Stimulated activated CD8-positive, alpha-beta memory T cell treated with anti-CD3 and anti-CD28 coated beads, Interleukin-7, amount 100 ng/mL, for 1 hour (primary cell): ENCODE measurements at places on chromosomes 1 and 21.

DNA sequence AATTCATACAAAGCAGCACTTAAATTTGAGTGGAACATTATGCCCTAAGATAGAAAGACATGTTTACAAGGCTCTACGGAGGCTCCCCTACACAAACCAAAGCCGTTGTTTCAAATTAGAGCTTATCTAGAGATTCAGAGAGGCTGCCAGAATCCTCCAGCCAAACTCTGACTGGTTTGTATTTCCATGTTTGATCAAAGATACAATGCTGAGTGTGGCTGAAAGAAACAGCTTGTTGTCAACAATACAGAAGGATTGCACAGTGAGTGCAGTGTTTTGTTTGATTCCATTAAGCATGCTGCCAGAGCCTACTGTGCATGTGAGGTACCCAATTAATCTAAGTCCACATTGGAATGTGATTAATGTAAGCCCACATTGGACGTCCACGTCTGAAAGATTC lies 402.7 kb downstream of the DISC1 start:
- DNase-seq, result no peak

DNA sequence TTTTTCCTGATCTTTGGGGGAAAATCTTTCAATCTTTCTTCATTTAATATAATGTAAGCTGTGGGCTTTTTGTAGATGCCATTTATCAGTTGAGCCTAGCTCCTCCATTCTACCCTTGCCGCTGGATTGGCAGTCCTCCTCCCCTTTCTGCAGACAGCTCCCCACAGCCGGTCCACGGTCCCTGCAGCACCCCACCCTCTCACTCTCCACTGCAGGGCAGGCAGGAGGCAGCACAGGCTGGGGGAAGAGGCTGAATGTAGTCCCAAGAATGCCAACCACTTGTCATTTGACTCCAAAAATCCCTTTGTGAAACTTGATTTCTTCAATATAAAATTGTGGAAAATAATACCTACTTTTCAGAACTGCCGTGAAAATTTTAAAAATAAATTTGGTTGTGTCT lies 96.7 kb downstream of the SYT2 start:
- no peak for DNase-seq

- no peak for DNase-seq
Measured at GRCh38 chr1:1598051-1598719, 1.8 kb downstream of the FNDC10 start.

DNA sequence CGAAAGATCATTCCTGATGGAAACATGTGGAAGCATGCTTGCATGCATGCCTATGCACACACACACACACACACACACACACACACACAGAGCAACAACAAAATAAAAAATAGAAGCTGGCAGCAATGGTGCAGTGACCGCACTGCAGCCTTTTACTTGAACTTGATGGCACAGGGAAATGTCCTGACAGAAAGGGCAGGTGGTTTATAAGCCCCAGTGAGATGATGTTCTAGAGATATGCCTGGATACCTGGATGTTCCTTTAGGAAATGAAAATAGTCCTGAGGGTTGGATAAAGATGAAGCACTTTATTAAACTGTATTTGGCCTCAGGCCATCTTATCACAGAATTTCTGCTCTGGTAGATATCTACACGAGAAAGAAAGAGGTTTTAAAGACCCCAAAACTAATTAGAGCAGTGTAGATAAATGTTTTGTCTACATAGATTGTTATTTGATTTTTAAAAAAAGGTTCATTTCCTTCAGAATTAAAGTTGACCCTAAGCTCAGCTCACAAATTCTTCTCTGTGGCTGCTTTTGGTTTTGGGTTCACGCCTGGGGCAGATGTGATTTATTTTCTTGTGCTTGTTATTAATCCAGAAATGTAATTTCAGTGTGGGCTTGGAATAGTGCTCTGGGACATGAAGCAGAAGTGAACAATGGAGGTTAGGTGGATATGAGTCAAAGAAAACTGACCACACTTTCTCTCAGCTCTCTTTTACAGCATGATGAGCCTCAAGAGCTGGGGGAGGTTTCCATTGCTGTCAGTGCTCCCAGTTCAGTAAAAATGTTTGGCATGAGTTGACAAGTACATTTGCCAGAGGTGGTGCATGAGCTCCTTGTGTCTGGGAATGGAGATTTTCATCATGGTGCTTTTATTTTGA lies 22.9 kb downstream of the ADAM30 start:
- DNase-seq, result no peak

- DNase-seq, result no peak
Measured at GRCh38 chr1:166603296-166603695, 236.0 kb upstream of the POGK start.

DNA sequence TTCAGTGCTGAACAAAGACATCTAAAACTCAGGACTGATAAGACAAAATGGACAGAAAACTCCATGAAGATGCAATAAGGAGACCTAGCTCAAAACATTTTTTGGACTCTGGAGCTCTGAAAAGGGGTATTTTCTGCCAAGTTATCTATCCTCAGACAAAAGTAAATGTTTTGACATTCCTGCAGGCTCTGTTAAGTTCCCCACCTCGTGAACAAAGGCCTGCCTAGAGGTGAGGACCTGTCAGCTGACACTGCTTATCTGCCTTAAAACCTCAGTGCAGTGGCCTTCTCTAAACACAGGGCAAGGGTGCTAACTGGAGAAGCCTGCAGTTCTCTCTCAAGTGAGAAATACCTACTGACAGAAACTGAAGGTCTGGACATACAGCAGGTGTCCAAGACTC lies 41.1 kb downstream of the COLGALT2 start:
- DNase-seq, result no peak

DNA sequence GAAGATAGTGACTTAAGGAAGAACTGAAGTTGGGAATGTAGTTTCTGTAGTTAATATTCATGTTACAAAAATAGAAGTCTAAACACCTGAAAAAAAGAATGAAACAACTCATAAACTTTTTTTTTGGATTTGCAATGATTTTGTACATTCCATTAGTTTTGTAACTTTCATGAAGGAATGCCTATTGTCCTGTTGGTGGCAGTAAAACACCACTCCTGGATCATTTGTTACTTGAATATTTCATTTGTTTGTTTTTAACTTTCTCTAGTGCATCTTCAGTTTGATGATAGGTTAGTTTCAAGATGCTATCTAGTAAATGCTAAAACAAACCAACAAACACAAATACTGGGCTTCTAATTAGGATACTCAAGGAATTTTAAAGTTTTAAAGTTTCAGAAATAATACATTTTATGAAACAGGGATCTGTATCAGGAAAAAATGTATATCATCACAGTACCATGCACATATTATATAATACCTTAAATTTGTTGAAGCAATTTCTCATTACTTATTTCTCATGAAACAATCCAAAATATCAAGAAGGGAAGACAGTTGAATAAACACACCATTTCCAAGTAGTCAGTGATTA lies 229.7 kb upstream of the CACYBP start:
- DNase-seq, result no peak

DNA sequence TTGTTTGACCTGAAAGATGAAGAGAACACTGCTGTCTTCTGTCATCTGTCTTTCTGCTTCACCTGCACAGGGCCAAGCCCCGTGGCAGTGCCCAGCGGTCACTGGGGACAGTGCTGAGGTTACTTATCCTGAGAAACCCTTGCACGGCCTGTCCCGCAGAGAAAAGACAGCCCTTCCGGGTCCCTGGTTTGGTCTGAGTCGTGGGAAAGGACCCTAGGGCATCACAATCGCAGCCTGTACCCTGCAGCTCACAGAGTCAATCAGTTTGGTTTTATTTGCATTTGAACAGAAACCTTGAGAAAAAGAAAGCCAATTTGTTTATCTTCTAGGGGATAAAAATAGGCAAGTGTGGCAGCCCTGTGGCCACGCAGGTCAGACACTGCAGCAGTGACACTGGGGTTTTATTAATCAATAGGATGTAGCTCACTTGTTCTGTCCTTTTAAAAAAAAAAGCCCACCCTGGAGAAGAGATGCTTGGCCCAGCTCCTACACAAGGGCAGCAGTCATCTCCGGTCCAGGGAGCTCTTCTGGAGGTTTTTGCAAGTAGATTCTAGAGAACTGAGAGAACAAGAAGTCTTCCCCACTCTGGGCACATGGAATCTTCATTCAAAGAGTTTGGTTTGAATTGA lies 120.0 kb downstream of the PEX14 start:
- no peak for DNase-seq

GRCh38 chr1:198528364-198528763 lies 12.1 kb downstream of the ATP6V1G3 start:
- no peak for DNase-seq

- DNase-seq, result no peak
Measured at GRCh38 chr1:204728045-204728444, 42.5 kb upstream of the LRRN2 start.

GRCh38 chr1:213423605-213424004 lies 372.6 kb downstream of the RPS6KC1 start:
- no peak for DNase-seq

DNA sequence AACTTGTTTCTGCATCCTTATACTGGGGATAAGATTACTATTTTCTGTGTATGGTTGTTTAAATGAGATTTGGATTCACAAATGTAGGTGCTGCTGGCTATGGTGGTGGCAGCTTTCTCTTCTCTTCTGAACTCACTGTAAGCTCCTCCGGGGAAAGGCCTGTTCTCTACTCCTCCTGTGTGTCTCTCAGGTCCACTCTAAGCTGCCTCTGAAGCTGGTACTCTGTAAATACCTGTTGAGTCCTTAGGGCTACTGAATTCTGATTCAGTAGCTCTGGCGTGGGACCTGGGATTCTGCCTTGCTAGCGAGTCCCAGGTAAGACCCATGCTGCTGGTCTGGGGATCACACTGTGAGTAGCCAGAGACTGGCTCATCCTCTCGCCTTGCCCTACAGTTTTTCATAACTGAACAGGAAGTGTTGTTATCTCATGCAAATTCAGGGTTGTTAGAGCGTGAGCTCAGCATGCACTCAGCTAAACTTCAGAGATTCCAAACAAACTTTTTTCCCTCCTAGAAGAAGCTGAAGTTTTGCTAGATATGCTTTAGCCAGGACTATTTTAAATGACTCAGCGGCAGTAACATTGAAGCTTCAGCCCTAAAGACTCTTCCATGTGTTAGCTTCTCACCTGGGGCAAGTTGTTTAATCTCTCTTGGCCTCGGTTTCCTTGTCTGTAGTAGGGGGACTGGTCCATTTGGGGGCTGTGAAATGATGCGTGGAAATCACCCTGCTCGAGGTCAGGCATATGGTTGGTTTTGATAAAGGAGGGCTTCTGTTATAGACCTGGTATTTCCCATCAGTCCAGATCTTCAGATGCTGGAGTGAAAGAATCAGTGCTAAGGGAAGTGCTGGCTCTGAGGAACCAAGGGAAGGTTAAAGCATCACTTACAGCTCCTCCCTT lies 271.5 kb upstream of the TMEM51 start:
- no peak for DNase-seq

GRCh38 chr1:160641323-160642280 lies 5.2 kb downstream of the SLAMF1 start:
- no peak for DNase-seq

DNA sequence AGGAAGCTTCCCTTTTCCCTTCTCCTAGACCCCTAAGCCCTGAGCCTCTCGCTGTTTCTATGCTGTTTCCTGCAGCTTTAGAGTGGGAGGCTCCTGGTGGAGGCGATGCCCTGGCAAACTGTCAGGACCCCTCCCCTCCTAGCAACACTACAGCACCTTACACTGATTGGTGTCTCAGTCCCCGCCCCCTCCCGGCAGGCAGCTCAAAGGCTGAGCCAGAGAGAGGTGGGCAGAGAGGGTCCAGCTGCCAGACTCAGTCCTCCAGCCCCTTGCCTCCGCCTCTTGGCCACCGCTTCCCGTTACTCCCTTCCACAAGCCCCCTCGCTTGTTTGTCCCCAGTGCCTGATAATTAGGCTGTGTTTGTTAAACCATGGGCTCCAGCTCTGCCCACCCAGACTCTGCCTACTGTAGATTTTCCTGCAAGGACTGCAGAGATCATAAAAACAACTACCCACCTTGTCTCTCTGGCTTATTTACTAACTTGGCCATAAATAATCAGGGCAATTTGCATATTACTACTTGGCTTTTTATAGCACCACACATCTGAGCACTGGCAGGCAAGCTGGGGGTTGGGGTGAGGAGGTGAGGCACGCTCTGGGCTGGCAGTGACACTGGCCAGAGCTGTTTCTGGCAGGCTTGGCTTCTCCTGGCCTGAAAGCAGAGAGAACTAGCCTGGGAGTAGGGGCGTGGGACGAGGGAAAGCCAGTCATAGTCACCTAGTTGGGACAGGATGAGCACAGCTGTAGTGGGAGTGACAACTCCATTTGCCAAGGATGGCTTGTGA lies 107.5 kb downstream of the CSMD2 start:
- no peak for DNase-seq

GRCh38 chr1:227225715-227226346 lies 92.5 kb downstream of the CDC42BPA start:
- DNase-seq, result no peak

DNA sequence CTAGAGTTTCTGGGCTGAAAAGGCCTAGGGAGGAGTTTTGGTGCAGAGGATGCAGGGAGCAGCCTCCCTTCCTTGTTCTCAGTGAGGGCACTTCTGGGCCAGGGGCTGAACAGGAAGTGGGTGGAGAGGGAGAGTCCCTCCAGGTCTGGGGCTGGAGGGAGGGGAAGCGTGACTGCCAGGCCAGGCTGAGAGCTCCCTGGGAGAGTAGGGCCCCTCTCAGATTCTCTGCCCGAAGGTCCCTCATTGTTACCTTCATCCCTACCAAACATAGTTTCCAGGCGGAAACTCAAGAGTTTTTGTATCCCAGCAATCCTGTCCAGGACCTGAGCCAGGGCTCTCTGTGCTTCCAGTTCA lies 36.8 kb downstream of the CITED4 start:
- DNase-seq, result no peak

DNA sequence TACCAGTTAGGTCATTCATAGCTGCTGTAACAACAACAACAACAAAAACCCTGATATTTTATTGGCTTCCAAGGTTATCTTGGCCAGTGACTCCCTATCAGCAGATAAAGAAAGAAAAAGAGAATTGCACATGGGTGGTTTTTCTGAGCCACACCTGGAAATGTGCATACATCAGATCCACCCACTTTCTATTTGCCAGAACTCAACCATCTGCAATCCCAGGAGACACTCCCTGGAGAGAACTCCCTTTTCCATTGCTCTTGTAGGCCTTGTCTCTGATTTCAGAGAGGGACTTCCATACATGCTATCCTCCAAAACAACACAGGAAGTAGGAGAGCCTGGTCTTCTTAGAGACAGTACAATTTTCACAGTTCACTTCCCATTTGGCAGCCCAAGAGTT lies 74.9 kb upstream of the ZC3H11B start:
- DNase-seq, result no peak

- DNase-seq, result no peak
Measured at GRCh38 chr1:183476081-183476480, 3.8 kb downstream of the SMG7 start.

DNA sequence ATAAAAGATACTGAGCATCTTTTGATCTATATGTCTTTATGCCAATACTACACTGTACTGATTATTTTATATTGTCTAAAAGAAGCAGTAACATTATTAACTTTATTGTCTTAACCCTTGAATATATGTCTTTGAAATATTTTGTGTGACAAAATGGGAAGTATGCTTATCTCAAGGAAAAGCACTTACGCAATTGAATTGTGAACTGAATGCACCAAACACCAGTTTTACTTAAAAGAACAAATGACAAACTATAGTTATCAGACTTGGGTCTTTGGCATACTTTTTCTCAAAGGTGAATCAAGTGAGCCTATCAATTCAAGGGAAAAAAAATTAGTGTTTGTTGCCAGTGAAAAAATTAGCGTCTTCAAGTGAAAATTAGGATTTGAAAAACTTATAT lies 9.2 kb upstream of the SLC6A9 start:
- DNase-seq, result no peak
